ENCODE measurements at places on chromosomes 2 and 18.

DNA sequence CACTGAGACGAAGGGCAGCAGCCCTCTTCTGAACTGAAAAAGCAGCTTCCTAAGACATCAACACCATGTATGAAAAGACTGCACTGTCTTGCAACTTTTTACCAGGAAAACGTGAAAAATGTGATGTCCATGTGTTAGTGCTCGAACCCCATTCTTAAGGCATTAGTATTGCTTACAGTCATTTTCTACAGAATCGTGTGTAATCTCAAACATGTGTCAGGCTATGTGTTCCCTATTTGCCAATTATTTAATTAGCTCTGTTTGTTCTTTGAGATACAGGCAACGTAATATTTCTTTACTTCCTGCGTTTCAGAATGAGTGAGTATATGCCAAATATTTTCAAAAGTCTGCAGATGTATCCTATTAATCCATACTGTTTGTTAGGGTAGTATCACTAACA lies 307.7 kb upstream of the CCDC68 start:
- DNase-seq = no peak
- H3K4me3 ChIP-seq = no peak overlapping the region
- no peaks in the 10 kb centered on the region for H3K27me3 ChIP-seq
- H3K27ac ChIP-seq = no peak overlapping the region
- peaks cover 21% of the 10 kb centered on the region for H3K4me1 ChIP-seq

DNA sequence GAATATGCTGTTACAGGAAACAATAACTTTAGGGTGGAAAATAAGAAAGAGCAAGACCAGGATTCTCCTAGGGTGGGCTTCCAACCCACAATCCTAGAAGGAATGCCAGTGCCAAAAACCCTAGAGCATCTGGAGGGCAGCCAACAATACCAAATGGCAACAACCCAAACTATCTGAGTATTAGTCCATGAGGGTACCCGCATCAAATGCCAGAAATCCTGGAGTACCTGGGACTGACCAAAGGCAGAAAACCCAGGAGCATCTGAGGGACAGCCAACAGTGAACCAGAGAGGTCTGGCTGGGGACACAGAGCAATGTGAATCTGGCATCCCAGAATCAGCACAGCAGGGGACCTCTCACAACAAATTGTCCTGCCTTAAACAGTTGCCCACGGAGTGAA lies 126.3 kb downstream of the SCG2 start:
- H3K27ac ChIP-seq = no peak overlapping the region
- no peak overlapping the region for H3K4me3 ChIP-seq
- no peak for DNase-seq
- H3K36me3 ChIP-seq = no peaks in the 10 kb centered on the region

DNA sequence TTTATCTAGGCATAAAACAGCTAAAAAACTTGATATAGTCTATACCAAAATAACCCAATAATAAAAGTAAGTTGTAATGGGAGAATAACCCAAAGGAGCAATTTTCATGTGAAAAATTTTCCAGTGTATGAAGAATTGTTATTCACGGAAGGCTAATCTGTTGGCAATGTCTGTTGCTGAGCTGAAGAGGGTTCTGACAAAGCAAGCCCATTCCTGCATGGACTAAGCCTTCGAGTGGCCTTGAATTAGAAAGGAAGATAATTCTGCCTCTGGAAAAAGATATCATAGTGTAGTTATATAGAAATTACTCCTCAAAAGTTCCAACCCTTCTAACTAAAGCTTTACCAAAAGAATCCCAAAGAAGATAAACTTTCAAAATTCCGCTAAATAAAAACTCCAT lies 101.5 kb downstream of the MAP2 start:
- H3K27ac ChIP-seq = no peak overlapping the region
- DNase-seq = no peak
- H3K27me3 ChIP-seq = no peaks in the 10 kb centered on the region
- peaks cover 6% of the 10 kb centered on the region for H3K4me1 ChIP-seq
- H3K4me3 ChIP-seq = no peak overlapping the region
- H3K36me3 ChIP-seq = no peaks in the 10 kb centered on the region

DNA sequence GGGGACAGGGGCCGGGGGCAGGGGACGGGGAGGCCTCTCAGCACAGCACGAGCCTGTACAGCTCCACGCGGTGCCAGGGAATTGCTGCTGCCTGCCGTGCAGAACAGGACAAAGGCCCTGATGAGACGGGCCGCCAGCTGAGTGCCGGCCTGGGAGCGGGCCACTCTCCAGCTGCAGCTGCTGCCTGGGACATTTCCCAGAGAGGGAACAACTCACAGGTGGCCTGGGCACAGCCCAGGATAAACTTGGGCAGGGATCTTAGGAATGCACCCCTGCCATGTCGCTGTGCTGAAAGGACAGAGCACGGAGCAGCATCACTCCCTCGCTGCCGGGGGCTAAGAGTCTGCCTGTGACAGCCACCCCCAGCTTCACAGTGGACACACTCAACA lies 38.8 kb downstream of the CENPO start:
- H3K4me1 ChIP-seq = peaks cover 8% of the 10 kb centered on the region
- H3K27ac ChIP-seq = no peak overlapping the region
- no peaks in the 10 kb centered on the region for H3K27me3 ChIP-seq
- DNase-seq = peak; percentile 42

- H3K27ac ChIP-seq = no peak overlapping the region
- H3K4me1 ChIP-seq = peaks cover 60% of the 10 kb centered on the region
- DNase-seq = no peak
- no peak overlapping the region for H3K4me3 ChIP-seq
Observed at GRCh38 chr2:134406311-134406710, 152.4 kb downstream of the MGAT5 start.
